Bladder microvascular endothelial cell (primary cell): ENCODE measurements at places on chromosomes 2 and 18. TPM values are rescaled to one million over a fixed set of nuclear protein-coding genes. Genes with fewer than 3 reads are reported as not detected.

Gene LCLAT1
- 5.8 and 13.0 TPM in 2 replicates for total RNA-seq

Gene ASPRV1
- 0.16 and 0.25 TPM in 2 replicates for total RNA-seq

Gene RIT2
- total RNA-seq, result not detected in 2 replicates

Gene NT5C1B
- total RNA-seq, result not detected in 2 replicates

Gene RUFY4
- not detected in 2 replicates for total RNA-seq

Gene PLGLB1
- 0.16 and 5.9 TPM in 2 replicates for total RNA-seq

Gene MRPS9
- 19.1 and 23.8 TPM in 2 replicates for total RNA-seq

Gene PSMA8
- total RNA-seq, result not detected in 2 replicates

Gene TTC27
- total RNA-seq, result 13.1 and 28.7 TPM in 2 replicates

Gene CDCA7
- total RNA-seq, result 7.3 and 8.4 TPM in 2 replicates

Gene ACTG2
- 0.81 TPM in 1 of 2 replicates, not detected in the other for total RNA-seq

Gene TMEFF2
- total RNA-seq, result under 0.01 and 0.06 TPM in 2 replicates
